ENCODE measurements at places on chromosomes 2 and 18. TPM values are rescaled to one million over a fixed set of nuclear protein-coding genes. Genes with fewer than 3 reads are reported as not detected.

- DNase-seq: peak; percentile 12
Observed at GRCh38 chr2:6580982-6581381, 284.7 kb downstream of the CMPK2 start.

GRCh38 chr2:25936889-25937545 lies 45.3 kb downstream of the KIF3C start:
- DNase-seq: no peak

DNA sequence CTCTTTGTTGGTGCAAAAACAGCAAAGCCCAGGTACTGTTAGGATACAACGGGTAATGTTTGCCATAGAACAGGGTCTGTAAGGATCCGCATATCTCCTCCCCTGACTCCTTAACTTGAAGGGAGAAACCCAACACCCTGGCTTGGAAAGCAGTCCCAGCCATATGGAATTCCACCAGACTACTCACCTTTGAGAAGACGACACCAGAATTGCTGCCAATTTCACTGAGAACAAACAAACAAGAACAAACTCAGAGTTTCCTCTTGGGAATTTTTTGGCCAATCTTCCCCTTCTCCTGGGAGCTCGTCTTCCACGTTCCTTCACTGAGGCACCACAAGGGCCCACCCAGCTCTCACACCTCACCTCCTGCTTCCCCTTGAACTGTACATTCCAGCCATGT lies 29.2 kb downstream of the CAPN14 start:
- no peak for DNase-seq

GRCh38 chr2:18506883-18507509 lies 53.5 kb downstream of the RDH14 start:
- no peak for DNase-seq

DNA sequence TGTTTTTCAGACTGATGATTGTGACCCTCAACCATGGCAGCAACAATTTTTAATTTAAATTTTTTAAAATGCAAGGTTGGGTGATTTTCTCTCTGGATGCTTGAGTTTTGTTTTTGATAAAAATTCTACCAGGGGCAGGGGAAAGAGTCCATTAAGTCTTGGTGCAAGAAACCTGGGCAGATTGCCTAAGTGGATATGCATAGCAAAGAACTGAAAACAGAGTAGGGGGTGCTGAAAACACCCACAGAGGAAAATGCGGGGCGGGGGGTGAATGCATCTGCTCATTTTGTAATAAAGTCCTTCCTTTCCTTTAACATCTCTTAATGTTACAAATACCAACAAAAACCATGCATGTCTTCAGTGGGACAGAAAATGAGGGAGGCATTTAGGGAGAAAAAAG lies 138.0 kb downstream of the NEDD4L start:
- DNase-seq: no peak

GRCh38 chr2:43110442-43110871 lies 115.9 kb downstream of the ZFP36L2 start:
- DNase-seq: peak; percentile 87

PROKR1 gene
- not detected for total RNA-seq

DNA sequence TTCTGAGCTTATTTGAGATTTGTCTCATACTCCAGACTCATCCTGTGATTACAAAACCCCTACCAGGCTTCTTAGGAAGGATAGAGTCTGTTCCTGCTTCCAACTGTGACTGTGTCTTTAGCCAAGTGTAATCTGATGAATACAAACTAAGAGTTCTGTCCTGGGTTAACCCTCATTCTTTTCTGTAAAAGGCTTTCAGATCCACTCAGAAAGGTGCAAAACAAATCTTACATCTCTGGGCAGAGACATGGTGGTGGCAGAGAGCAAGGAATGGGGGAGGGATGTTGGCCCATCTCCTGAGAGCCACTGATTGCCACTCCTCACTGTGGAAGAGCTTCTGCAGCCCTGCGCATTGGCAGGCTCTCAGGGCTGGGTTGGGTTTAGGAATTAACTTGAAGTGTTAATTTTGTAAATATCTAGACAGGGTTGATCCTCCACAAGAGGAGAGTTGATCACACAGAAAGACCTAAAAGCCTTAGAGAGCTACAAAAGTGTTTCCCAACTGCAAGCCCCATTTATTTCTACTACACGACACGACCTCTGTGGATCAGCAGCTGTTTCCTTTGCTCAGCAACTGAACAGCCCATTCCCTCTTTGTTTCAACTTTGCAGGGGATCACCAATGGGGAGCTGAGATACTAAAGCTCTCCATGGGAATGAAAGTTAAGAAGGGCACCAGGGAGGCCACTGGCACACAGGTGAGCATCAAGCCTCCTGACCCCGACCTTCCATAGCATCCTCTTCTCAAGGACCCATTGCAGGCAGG lies 23.7 kb upstream of the SPTBN1 start:
- DNase-seq: no peak

THUMPD2 gene
- 7.2 TPM for total RNA-seq

- DNase-seq: no peak
Observed at GRCh38 chr18:33906046-33906445, 318.7 kb downstream of the NOL4 start.

DNA sequence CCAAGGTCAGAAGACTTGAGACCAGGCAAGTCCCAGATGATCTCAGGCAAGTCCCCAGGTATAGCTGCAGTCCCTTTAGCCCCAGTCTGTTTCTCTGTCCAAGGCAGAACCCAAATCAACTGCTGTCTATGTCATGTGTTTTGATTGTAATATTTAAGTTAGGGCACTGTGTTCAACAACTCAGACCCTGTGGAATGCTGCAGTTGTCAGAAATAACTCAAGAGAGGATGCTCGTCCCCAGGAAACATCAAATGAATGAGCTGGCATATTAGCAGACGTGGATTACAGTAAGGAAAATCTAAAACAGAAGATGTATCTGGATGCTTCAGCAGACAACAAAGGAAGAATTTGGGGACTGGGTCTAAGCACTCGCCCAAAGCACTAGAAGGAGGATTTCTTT lies 70.1 kb downstream of the BCL11A start:
- no peak for DNase-seq

GRCh38 chr2:71607151-71607889 lies 154.0 kb downstream of the DYSF start:
- no peak for DNase-seq

GRCh38 chr2:36277146-36277808 lies 78.3 kb upstream of the CRIM1 start:
- peak; percentile 94 for DNase-seq

DNA sequence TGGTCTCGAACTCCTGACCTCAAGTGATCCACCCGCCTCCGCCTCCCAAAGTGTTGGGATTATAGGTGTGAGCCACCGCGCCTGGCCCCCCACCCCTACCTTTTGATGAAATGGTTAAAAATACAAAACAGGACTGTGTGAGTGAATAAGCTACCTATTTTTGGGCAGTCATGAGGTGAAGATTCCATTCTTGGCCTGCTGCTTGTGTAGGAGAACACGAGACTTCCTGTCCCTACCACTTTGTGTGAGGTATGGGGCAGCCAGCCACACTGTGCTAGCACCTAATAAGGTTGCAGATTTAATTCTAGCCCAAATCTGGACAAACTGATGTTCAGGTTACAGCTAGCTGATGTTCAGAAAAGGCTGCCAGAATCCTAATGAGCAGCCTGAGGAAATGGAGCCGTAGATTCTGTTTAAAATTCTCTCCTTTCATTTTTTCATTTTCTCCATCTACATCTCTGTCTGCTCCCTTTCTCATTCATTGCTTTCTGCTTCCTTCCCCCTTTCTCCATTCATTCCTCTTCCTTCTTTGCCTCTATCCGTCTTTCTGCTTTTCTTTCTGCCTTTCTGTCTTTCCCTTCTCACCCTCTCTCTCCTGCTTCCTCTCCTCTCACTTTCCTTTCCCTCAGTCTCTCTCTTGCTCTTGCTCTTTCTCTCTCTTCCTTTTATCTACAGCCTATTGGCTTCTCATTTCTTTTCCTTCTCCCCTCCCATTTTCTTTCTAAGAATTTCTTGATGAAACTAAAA lies 4.6 kb upstream of the LTBP1 start:
- no peak for DNase-seq

DNA sequence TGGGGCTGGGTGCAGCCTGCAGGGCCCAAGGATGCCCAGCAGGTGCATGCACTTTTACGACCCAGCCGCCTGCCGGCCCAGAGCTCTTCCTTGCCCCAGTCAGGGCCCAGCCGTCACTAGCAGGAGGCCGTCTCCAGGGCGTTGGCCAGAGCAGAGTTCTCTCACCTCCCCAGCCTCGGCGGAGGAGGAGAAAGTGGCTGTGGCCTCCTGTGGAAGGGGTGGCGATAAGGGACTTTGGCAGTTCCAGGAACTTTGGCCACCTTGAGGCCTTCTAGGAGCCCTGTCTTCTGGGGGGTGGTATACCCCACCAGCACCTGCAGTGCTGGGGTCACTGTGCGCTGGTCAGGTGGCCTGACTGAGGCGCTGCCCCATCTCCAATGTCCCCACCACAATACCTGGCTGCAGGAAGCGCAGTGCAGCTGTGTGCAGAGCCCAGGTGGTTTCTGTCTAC lies 22.0 kb downstream of the NPPC start:
- DNase-seq: no peak

DNA sequence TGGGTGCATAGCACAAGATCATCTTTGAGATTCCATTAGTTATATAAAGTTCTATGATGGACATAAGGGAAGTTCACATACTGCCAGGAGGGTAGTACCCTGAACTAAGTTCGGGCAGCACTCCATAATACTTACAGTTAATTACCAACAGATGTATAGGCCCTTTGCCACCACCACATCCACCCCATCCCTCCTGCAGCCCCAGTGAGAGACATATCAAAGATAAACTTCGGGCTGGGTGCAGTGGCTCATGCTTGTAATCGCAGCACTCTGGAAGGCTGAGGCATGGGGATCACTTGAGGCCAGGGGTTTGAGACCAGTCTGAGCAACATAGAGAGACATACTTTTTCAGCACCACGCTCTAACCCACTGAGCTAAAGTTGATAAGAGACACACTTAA lies 46.4 kb upstream of the NPAS2 start:
- peak; percentile 83 for DNase-seq

HSBP1L1 gene
- total RNA-seq: 1.6 TPM

HOXD3 gene
- total RNA-seq: 1.6 TPM
